ENCODE measurements at places on chromosomes 6 and 20.
A peak's percentile ranks its signal among the peaks of the same experiment; 100 is the strongest.

DNA sequence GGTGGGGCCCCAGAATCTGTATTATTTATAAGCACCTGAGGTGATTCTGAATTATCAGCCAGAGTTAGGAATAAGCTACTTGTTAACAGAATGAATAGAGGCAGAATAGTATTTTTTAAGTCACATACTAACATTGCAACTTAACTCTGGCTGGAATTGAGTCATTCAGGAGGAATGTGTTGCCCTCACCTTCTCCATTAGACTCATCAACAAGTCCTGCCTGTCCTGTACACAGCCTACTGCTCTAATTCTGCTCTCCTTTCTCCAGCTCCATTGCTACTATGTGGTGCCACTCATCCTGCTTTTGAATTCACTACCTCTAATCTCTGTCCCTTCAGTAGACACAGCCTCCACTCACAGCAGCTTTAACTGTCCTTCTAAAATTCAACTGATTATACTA is 669.4 kb downstream of the DHX35 start:
- no peak for DNase-seq

DNA sequence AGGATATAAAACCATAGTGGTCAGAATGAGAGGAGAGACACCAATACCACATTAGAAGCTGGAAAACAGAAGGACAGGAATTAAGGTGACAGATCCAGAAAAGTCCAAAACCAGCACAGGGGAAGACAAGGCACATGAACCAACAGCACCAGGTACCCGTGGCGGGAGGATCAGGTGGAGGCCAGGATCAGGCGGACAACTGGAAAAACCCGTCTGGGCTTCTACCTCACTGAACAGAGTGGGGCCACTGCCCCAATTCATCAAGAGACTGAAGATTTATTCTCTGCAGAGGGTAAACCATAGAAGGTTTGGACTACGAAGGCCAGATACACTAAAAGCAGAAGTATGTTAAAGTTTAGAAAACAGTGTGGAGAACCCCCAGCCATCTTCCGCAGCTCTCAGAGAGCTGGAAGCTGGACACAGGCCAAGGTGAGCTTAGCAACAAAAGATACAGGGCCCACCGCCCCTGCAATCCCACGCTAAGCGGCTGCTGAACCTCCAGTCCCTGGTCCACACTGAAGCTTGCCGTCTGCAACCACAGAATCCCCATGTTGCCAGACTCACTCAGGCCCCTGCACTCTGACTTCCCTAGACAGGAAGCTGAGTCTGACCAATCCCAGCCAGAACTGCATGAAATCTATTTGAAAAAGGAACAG is 29.9 kb downstream of the ABHD12 start:
- DNase-seq, result no peak

GRCh38 chr6:70739534-70739933 is 71.9 kb downstream of the SMAP1 start:
- no peak for DNase-seq

DNA sequence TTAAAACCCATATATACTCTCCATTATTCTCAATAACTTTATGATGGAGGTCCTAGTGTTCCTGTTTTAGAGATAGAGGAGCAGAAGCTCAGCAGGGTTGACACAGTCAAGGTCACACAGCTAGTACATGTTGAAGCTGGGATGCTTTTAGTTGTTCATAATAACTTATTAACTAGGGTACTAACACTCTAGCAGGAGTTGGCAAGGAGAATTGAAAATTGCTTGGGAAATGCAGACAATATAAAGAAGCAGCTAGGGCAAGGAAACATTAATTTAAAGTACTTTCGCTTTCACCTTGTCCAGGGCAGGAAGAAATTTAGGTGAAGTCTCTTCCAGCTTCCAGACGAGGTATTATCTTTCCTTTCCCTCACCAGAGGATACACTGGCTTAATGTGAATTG is 133.7 kb downstream of the RCAN2 start:
- DNase-seq, result no peak

DNA sequence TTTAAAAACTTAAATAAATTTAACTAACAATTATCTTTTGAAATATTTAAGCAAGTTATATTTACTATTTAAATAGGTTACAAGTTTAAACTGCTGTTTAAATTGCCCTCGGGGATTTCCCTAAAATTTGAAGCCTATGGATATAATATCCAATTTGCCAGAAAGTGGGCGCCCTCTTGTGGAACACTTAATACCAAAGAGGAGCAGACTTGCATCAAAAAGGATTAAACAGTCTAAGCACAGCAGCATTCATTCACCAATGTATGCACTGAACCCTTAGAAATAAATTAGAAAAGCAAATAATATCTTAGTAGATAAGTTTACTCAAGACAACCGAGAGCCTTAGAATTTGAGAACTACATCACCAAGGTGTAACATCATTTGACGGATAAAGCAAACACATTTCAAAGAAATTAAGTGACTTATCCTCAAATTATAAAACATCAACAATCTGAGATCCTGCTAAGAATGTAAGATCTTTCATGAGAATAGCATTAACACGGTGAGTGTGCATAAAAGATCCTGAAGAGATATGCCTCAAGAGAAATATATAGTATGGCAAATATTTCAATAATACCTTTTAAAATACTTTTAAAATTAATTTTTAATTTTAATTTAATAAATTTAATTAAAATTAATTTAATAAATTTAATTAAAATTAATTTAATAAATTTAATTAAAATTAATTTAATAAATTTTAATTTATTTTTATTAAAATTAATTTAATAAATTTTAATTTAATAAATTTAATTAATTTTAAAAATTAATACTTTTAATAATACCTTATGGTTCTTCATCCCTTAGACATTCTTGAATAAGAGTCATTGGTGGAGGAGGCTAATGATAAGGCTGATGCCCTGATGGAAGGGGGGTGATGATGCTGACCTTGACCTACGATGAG is 11.5 kb upstream of the MEP1A start:
- peak; percentile 9 for DNase-seq

DNA sequence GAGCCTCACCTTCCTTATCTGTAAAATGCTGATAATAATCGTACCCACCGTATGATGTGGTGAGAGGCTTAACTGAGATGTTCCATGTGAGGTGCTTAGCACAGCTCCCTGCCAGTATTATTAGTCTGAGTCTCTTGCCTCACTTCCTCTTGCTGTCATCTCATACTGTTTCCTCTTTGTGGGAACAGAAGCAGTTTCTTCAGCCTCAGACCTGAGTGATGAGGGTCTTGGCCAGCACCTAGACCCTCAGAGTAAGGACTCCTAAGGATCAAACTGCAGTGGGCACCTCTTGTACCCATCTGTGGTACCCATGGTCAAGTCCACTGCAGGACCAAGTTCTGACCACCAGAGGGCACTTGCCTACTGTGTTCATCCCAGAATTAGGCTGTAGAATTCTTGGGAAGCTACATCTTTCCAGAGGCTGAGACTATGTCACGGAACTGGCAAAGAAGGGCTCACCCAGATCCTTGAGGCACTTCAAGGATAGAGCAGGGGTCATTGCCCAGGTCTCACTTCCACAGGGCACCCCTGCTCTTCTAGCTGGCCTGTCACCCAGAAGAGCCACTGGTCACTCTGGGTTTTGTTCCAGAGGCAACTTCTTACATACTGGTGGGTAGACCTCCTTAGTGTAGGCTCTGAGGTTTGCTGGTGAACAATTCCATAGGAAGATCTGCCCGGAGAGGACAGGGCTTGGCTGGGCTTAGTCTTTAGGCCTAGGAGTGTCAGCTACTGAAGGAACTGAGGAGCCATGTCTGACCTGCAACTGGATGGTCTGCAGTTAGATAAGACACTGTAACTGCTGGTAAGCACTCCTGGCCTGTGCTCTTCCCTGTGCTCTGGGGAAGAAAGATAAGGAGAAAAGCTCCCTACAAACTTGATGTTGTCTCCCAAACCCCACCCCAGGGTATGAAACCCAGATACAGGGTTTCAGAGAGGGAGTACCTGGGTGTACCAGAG is 20.6 kb upstream of the SGK2 start:
- DNase-seq, result no peak

- no peak for DNase-seq
These were observed 8.9 kb upstream of the SPATA2 start for GRCh38 chr20:49924247-49924646.

DNA sequence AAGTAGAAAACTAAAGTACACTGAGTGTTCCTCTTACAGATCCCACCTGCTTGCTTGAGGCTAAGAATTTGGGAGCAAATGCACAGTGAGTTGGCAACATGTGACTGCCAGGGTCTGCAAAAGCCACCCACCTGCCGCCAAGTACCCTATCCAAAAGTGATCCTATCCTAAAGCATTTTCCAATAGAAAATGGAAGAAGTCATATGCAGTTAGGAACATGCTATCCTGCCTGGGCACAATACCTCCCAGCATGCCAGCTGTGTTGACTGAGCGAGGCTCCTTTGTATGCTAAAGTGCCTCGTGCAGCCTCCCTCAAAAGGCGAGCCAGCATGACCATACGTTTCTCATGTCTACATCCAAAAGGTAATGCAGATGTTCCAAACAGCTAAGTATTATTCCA is 52.7 kb downstream of the TRAF3IP2 start:
- no peak for DNase-seq

- no peak for DNase-seq
These were observed 10.3 kb downstream of the SYNCRIP start for GRCh38 chr6:85632164-85632942.

DNA sequence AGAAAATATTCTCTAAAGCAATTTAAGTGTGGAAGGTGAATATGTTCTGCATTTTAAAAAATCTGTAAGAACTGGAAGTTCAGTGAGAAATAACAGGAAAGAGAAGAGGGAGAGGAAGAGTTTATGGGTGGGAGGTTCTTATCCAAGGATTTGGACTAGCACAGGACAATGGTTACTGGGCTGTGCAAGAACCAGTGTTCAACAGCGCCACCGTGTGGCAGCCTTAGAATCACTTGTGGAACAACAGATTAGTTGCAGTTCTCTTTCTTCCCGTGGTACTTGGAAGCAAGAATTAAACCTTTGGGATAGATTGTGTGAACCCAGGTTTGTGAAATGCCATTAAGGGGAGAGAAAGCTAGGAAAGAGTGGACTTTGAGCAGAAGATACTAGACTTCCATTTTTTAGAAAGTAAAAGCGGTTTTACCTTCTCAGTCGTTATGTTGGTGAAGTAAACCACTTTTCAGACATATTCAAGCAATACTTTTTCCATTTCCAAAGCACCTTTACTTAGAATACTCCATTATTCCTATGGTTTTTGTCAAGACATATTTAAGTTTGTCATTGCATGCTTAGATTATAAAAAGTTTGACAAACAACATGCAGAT is 436.7 kb downstream of the RNF144B start:
- no peak for DNase-seq

DNA sequence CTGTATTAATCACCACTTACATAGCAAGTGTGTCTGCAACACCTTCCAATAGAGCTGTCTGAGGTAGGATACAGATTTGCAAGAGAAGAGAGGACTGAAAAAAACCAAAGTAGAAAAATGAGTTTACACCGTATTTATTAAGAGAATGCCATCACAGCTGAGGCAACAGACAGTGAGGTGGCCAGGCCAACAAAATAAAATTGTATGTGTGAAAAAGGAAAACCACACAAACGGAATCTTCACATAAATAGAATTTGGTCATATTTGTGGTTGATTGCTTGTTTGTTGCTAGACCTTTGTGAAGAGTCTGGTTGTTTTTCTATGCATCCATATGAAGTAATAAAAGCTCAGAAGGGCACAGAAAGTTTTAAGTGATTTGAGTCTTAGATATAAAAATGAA is 157.8 kb upstream of the TSHZ2 start:
- no peak for DNase-seq

GRCh38 chr6:127514773-127515227 is 4.3 kb downstream of the MTCL3 start:
- DNase-seq, result peak; percentile 20

DNA sequence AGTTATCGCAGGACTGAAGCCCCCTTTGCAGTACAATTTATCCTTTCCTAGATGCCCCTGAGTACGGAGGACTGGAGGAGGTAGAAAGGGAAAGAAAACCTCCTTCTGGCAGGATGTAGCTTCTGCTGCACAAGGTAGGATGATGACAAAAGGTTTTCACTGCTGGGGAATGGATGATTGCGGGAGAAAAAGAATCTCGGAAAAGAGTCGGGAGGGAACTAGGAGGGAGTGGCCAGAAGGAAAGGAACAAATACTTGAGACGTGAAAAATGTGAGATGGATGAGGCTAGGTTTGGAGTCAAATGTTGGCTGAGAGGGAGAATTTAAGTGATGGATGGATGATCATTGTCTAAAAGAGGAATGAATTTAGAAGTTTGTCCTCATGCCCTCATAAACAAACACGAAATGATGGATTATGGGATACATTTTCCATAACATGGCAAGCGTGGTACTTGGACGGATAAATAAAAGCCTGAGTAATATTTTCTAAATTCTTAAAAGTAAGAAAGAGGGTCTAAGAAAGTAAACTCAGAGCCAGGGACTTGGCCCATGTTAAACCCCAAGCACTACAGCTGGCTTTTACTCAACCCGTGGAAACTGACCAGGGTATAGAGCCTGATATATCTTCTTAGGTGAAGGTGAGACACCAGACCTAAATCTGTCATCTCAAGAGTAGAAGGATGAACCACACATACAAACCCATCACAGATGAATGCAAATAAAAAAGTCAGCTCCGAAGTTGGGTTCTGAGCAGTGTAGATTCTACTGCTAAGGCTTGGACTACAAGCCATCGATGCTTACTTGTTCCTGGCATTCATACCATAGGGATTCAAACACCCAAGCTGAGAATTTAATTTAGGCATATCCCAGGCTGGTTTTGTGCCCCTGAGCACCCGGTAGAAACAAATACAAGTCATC is 72.4 kb downstream of the HFE start:
- peak; percentile 43 for DNase-seq

- DNase-seq, result no peak
These were observed 44.0 kb downstream of the PANK2 start for GRCh38 chr20:3933218-3933617.

DNA sequence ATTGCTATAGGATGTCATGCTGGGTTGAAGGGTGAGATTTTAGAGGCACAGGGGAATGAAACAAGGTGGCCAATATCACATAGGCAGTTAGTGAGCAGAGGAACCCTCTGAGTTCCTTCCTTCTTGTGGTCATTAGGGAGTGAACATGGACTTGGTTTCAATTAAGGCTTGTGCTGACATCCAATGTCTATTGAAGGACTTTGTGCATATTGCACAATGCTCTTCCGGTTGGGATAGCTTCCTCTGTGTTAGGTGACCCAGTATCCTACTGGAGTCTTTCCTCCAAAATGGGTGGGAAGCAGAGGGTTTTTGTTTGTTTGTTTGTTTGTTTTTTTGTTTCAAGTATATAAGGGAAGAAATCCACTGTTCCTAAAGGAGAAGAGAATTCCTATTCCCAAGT is 98.5 kb downstream of the HDGFL1 start:
- DNase-seq, result no peak

DNA sequence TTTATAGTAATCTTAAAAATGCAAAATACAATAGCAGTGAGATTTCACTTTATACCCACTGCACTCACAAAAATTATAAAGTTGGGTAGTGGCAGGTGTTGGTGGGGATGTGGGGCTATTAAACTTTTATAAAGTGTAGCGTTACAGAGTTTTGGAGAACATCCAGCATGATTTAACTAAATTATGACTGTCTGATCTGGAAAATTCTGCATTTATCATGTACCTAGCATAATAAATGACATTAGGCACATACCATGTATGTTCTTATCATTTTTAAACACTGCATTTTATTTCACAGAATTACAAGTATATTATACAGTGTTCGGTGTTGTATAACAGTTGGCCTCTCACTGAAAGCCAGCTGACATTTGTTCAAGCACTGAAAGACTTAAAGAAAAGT is 169.9 kb downstream of the ADGB start:
- no peak for DNase-seq
